ENCODE measurements at places on chromosomes 3 and 15.

DNA sequence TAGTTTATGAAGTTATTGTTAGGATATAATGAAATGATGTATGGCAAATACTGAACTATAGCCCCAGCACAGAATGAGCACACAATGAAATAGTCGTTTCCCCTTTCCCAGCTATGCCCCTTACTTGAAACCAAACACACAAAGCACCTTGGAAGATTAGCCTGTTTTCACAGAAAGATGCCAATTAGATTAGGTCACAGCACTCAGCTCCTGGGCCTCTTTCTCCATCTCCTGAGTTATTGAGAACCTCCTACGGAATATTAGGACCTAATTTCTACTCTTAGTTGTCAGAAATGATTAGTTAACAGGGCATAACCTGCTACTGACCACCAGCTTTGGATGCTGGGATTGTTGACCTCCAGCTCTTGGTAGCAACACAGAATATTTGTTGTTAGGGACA is 269.4 kb upstream of the ROPN1 start:
- DNase-seq: no peak

DNA sequence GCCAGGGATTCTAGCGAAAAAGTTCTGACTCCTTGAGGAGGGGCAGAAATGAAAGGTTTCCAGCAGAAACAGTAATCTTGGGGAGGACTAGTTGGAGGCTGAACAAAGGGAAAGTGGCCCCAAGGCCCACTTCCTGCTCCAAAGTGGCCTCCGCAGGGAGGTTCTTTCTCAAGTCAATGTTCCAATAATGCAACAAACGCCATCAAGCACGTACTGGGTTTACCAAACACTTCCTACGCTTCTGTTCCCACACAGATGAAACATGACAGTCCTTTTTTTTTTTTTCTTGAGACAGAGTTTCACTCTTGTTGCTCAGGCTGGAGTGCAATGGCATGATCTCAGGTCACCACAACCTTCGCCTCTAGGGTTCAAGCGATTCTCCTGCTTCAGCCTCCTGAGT is 9.6 kb upstream of the RCCD1 start:
- no peak for DNase-seq

DNA sequence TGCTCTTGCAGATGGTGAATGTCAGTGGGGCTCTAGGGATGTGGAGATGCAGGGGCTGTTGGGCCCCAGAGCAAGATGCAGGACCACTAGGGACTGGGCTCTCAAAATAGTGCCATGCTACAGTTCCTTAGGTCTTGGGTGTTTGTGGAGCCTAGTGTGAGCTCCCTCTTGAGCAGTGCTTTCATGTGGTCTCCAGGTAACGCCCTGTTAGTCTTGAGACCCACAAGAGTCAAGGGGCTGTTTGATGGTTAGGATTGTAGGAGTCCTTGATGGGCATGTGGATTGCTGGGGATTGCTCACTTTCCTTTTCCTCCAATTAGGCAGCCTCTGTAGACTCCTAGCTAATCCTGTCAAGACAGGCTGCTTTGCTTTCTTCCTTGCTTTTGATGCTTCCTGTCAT is 56.0 kb downstream of the CCDC66 start:
- no peak for DNase-seq

DNA sequence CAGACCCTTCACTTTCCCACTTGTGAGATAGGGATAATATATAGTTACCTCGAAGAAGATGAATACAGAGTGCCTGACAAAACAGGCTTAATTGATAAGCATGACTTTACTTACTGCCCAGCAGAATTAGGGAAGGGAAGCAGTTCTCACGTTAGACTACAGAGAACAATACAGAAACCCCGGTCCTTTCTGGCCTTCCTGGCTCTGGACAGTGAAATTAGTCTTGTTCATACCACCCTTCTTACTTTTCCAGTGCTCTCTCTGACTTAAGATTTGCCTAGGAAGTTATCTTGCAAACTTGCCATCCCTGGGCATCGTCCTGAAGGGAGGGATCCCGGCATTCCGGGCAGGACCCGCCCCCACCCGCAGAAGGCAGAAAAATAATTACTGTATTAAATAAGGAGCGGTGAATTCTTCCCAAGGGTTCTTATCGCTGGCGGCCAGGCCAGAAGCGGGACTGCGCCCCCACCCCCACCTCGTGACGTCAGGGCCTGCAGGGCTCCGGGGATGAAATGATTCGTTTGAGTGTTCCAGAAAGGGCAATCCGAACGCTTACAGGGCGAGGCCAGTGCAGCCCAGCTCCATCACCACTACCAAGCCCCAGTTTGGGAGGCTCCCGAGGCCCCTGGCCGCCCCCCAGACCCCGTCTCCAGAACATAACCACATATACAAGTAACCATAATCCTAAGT is 8.4 kb downstream of the SOX2 start:
- DNase-seq: no peak

DNA sequence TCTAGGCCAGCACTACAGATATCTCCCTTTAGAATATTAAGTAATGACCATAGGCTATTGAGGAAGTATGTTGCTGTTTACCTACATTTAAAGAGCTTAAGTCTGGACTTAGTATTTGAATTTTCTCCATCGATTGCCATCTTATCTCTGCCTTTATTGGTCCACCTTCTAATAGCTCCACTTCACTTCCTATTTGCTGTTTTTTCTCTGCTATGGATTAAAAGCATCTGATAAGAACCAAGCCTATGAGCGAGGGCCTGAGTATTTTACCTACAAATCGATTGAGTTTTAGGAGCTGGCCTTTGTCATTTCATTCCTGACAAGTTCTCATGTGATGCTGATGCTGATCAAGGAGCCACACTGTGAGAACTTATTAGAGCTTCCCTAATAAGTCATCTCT is 52.6 kb upstream of the AKAP13 start:
- DNase-seq: no peak

GRCh38 chr3:196789885-196790359 is 50.3 kb downstream of the PAK2 start:
- DNase-seq: no peak

DNA sequence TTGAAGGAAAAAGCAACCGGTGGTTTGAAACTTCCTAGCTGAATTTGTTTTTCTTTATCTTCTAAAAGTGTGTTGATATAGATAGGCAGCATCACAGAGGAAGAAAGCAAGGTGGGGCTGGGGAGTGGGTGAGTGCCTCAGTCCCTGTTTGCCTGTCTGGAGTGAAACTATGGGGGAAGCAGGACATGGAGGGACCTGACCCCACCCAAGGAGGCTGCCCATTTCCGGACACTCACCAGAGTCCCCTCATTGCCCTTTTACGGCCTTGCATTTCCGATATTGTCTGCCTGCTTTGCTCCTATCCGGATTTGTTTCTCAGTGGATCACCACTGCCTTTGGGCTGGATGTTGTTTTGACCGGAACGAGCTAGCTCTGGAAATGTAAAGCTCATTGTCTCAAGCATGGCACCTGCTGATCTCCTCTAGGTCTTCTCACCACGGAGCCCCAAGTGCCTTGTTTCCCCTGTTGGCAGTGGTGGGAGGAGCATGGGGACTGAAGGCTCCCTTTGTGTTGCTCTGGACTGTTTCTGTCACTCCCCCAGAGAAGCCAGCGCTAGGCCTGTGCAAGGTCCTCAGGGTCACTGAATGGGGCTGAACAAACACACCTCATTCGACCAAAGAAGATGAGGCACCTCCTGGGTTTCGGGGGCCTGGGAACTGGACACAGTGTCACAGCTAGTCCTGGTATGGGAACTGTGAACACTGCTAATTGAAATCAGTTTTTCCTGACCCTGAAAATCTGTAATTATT is 7.0 kb downstream of the CLDN11 start:
- DNase-seq: no peak

GRCh38 chr3:87272718-87273341 is 3.6 kb downstream of the POU1F1 start:
- DNase-seq: no peak

GRCh38 chr3:49019941-49020329 is 1.6 kb upstream of the DALRD3 start:
- DNase-seq: no peak

GRCh38 chr15:69715210-69715609 is 262.6 kb downstream of the RPLP1 start:
- no peak for DNase-seq

GRCh38 chr3:107740992-107741896 is 218.5 kb downstream of the BBX start:
- no peak for DNase-seq

DNA sequence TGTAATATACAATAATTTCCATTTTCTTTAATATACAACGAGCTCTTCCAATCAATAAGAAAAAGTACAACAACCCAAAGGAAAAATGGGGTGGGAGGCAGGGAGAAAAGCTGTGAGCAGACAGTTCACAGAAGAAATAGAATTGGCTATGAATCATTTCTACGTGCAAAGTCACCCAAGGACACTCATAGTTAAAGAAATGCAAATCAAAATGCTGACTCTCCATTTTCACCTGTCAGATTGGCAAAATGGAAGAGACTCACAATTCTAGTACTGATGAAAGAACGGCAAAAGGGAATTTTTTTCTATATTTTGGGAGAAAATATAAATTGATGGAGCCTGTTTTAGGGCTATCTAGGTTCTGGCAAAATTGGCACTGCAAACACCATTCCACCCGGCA is 116.3 kb upstream of the MEF2A start:
- DNase-seq: no peak

GRCh38 chr3:150107429-150108175 is 136.9 kb upstream of the PFN2 start:
- no peak for DNase-seq

GRCh38 chr3:89698208-89698830 is 590.9 kb downstream of the EPHA3 start:
- DNase-seq: no peak

- peak; percentile 27 for DNase-seq
These were observed 66.2 kb upstream of the CSTA start for GRCh38 chr3:122258757-122259371.

GRCh38 chr3:140695361-140696061 is 17.6 kb downstream of the TRIM42 start:
- no peak for DNase-seq

DNA sequence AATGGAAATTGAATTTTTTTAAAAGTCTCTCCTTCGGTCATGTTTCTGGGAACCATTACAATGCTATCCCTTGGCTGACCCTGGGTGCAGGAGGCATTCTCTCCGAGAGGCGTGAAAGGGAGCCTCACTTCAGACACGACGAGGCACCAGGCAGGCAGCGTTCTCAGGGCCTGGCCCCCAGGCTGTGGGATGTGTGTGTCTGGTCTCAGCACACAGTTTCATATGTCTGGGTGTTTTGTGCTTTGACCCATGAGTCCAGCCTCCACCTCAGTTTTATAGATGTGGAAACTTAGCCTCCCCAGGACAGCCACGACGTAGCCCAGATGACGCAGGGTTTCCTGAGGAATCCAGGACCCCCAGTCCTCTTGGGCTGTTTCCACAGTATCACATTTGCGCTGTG is 34.0 kb downstream of the FGD5 start:
- DNase-seq: no peak

GRCh38 chr15:34650177-34650576 is 66.7 kb upstream of the GOLGA8B start:
- no peak for DNase-seq

GRCh38 chr15:81069909-81070308 is 64.2 kb upstream of the CFAP161 start:
- DNase-seq: no peak

GRCh38 chr3:37863949-37864822 is 2.5 kb downstream of the CTDSPL start:
- no peak for DNase-seq

GRCh38 chr3:159852821-159853505 is 135.7 kb upstream of the IL12A start:
- no peak for DNase-seq

DNA sequence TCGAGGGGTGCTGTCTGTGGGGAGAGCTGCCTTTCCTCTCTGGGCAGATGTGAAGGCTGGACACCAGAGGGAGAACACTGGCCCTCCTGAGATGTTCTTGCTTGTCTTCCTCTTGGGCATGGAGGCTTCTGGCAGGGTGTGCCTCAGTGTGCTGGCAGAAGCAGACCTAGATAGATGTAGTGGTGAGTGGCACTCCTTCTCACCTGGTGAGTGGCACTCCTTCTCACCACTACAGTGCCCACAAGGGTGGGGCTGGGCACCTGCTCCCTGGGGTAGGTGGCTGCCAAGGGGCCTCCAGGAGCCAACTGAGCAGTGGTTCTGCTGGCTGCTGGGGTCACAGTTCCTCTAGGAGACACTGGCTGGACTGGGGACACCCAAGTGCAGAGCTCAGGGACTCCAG is 18.7 kb downstream of the ACVR2B start:
- DNase-seq: no peak

Measured in stimulated activated CD4-positive, alpha-beta T cell treated with anti-CD3 and anti-CD28 coated beads, Interleukin-1b, Interleukin-23, amount 100 ng/mL, for 4 hours (primary cell).